Activated CD4-positive, alpha-beta memory T cell treated with anti-CD3 and anti-CD28 coated beads, Interleukin-2, amount 10 ng/mL, durations not matched to agents 7 days and 5 days (primary cell): ENCODE measurements at places on chromosomes 12 and 14. TPM values are rescaled to one million over a fixed set of nuclear protein-coding genes. Genes with fewer than 3 reads are reported as not detected.

- no peak for DNase-seq
- H3K27ac ChIP-seq, result no peak overlapping the region
- H3K4me1 ChIP-seq, result no peaks in the 10 kb centered on the region
- no peaks in the 10 kb centered on the region for H3K36me3 ChIP-seq
- H3K27me3 ChIP-seq, result no peaks in the 10 kb centered on the region
Observed at GRCh38 chr14:76098047-76098446, 53.7 kb upstream of the GPATCH2L start.

DNA sequence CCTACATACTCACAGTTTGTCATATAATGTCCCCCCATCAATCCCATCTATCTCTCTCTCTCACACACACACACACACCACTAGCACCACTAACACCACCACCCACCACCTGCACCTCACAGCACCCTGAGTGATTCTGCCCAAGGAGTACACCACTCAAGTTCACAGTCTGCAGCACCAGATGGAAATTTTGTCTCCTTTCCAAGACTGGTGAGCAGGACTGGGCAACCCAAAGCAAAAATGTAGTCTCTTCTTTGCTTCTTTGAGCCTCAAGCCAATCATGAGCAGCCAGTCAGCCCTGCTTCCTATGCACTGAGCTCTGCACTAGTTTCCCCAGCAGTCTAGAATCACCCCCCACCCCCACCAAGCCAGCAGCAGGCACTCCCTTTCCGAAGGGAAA, 15.0 kb upstream of the ARMH4 start:
- no peak overlapping the region for H3K27ac ChIP-seq
- no peak overlapping the region for H3K4me3 ChIP-seq
- peaks cover 7% of the 10 kb centered on the region for H3K4me1 ChIP-seq
- no peak for DNase-seq
- H3K27me3 ChIP-seq, result peaks cover 3% of the 10 kb centered on the region

DNA sequence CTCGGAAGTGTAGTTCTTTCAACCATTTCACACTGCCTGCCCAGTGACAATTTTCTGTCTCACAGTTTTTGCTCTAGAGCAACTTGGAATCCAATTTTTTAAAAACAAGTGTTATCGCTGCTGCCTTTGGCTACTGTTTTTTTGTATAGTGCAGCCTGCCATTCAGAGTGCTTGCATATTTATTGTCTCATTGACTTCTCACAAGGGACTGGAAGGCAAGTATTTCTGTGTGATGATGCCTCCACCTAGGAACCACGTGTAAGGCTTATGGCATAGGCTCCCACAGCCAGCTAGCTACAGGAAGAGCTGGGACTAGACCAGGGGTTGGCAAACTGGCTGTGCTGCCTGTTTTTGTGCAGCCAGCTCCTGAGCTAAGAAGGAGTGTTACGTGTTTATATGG, 903 bp downstream of the PARPBP start:
- DNase-seq, result no peak
- peak overlapping the region; percentile 91 for H3K27ac ChIP-seq
- peaks cover 40% of the 10 kb centered on the region for H3K36me3 ChIP-seq
- peak overlapping the region; percentile 91 for H3K4me3 ChIP-seq

DNA sequence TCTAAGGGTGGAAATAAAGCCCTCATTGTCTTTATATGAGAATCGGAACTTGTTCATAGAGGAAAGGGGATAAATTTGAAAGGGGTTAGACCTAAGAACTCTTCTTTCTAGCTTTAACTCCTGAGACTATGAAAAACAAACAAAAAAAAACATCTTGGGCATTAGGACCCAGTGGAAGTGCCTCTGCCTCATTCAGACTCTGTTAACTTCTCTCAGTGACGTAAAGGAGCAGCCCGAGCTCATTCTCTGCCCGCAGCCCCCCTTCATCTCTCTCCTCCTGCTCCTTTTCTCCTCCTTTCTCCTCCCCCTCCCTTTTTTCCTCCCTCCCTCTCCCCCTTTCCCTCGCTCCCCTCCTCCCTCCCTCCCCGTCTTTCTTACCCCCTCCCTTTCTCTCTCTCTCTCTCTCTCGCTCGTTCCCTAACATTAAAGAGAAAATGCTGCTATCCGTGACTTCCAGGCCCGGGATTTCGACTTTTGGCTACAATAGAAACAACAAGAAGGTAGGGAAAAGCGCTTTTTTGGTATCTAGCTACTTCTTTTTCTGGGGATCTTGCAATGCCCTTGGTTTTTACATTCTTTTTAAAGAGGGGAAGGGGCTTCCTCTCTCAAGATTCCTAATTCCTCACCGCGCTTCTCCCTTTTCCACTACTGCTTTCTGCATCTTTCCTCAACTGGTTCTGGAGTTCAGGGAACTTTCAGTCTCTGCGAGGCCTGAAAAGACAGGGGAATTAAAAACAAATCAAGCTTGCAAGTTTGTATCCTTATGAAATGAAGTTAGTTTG, at the start of gene RBMS2:
Gene RBMS2, plus strand, starts transcription at position 231 of the 782 bp plus-strand sequence. Its CDS starts 204 bp downstream, at position 435.
- H3K27me3 ChIP-seq, result no peaks in the 10 kb centered on the region
- peaks cover 25% of the 10 kb centered on the region for H3K4me1 ChIP-seq
- no peaks in the 10 kb centered on the region for H3K36me3 ChIP-seq
- peak within 1 kb of the TSS; percentile 14 for H3K27ac ChIP-seq
- peak; percentile 45 for DNase-seq
- peak within 1 kb of the TSS; percentile 56 for H3K4me3 ChIP-seq

ANO4 gene
- total RNA-seq, result not detected

GRCh38 chr12:131327521-131328488, 374.1 kb downstream of the ADGRD1 start:
- no peak for DNase-seq
- H3K27me3 ChIP-seq, result no peaks in the 10 kb centered on the region
- no peak overlapping the region for H3K4me3 ChIP-seq
- no peaks in the 10 kb centered on the region for H3K36me3 ChIP-seq
- H3K27ac ChIP-seq, result no peak overlapping the region
- no peaks in the 10 kb centered on the region for H3K4me1 ChIP-seq

- H3K27ac ChIP-seq, result no peak overlapping the region
- DNase-seq, result no peak
- H3K4me3 ChIP-seq, result no peak overlapping the region
- no peaks in the 10 kb centered on the region for H3K27me3 ChIP-seq
- H3K36me3 ChIP-seq, result no peaks in the 10 kb centered on the region
Observed at GRCh38 chr12:101231636-101232035, 21.6 kb upstream of the SLC5A8 start.

GRCh38 chr14:63647696-63648410, 6.2 kb upstream of the WDR89 start:
- peaks cover 28% of the 10 kb centered on the region for H3K4me1 ChIP-seq
- H3K27me3 ChIP-seq, result no peaks in the 10 kb centered on the region
- no peak overlapping the region for H3K4me3 ChIP-seq
- peaks cover 11% of the 10 kb centered on the region for H3K36me3 ChIP-seq
- DNase-seq, result no peak
- H3K27ac ChIP-seq, result no peak overlapping the region

DNA sequence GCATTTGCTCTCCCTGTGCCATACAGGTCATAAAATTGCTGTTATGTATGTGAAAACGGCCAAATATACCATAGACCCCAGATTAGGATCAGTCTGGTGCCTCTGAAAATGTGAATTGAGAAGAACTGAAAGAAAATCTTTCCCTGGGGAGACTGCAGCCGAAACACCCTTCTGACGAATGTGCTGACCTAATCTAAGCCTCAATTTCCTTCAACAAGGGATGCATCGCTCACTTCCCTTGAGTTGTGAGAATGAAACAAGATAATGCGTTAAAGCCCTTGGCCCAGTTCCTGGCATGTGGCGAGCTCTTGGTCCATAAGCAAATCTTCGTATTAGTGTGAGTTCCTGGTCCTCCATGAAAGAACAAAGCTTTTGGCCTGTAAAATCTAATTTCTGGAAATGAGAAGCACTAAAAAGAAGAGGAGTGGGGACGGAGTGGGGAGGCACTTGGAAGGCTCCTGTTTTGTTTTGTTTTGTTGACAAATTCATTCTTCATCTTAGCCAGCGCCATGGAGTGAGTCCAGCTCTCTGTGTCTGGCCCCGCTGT, 49.5 kb upstream of the RTRAF start:
- H3K4me1 ChIP-seq, result peaks cover 26% of the 10 kb centered on the region
- H3K4me3 ChIP-seq, result no peak overlapping the region
- no peak for DNase-seq
- H3K27ac ChIP-seq, result peak overlapping the region; percentile 8

GAPDH gene
- total RNA-seq, result 5,753 TPM

- DNase-seq, result no peak
- H3K4me3 ChIP-seq, result no peak overlapping the region
- H3K36me3 ChIP-seq, result no peaks in the 10 kb centered on the region
Observed at GRCh38 chr12:108363165-108363564, 24.1 kb upstream of the CMKLR1 start.

DNA sequence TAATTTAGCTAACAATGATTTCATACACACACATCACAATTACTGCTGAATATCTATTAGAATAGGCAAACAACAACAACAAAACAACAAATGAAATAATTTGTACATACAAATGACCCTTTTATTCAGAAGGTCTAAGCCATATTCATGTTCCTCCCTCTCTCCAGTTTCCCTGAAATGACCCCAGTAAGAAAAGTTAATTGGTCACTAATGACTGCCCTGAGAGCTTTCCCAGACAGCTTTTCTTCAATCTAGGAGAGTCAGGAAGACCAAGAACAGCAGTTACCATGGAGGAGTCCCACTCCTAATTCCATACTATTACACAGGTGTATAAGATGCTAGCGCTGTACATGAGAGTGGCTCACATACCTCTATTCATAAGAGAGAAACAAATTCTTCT, 121.2 kb upstream of the GRIP1 start:
- peaks cover 11% of the 10 kb centered on the region for H3K27me3 ChIP-seq
- no peak for DNase-seq
- H3K27ac ChIP-seq, result no peak overlapping the region
- no peaks in the 10 kb centered on the region for H3K36me3 ChIP-seq
- H3K4me1 ChIP-seq, result peaks cover 3% of the 10 kb centered on the region

GRCh38 chr12:27779920-27780611, at the start of the genes KLHL42 and MANSC4:
TSS of gene KLHL42 (plus strand) at chr12:27780233. CDS start at chr12:27780331, 98 bp downstream.
TSS of gene MANSC4 (minus strand) at chr12:27780236. CDS start at chr12:27771276, 8,960 bp downstream.
- H3K36me3 ChIP-seq, result peaks cover 6% of the 10 kb centered on the region
- peaks cover 17% of the 10 kb centered on the region for H3K27me3 ChIP-seq

- no peaks in the 10 kb centered on the region for H3K4me1 ChIP-seq
- H3K36me3 ChIP-seq, result peaks cover 58% of the 10 kb centered on the region
- DNase-seq, result no peak
- H3K27ac ChIP-seq, result no peak overlapping the region
Observed at GRCh38 chr12:122558745-122559641, 31.9 kb downstream of the KNTC1 start.

DNA sequence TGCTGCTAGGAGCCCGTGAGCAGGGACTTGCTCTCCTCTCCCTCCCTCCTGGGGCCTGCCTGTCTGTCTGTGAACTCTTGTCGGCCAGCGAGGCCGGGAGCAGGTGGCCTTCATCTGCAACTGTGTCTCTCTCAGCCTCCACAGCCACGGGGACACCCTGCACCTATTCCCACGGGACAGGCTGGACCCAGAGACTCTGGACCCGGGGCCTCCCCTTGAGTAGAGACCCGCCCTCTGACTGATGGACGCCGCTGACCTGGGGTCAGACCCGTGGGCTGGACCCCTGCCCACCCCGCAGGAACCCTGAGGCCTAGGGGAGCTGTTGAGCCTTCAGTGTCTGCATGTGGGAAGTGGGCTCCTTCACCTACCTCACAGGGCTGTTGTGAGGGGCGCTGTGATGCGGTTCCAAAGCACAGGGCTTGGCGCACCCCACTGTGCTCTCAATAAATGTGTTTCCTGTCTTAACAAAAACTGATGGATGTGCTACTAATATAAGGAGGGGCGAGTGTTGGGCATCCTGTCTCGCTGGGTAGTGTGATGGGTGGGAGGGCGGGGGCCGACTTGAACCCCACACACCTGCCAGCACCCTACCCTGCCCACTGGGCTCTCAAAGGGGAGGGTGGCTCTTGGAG, 34.8 kb downstream of the MEG3 start:
- no peaks in the 10 kb centered on the region for H3K36me3 ChIP-seq
- H3K4me3 ChIP-seq, result no peak overlapping the region
- no peaks in the 10 kb centered on the region for H3K4me1 ChIP-seq
- H3K27me3 ChIP-seq, result no peaks in the 10 kb centered on the region

DNA sequence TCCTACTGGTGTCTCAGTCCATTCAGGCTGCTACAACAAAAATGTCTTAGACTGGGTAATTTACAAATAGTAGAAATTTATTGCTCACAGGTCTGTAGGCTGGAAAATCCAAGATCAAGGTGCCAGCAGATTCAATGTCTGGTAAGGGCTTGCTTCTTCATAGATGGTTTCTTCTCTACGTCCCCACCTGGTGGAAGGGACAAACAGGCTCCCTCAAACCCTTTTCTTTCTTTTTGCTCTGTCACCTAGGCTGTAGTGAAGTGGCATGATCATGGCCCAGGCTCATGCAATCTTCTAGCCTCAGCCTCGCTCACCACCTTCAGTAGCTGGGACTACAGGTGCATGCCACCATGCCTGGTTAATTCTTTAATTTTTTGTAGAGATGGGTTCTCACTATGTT, 106.8 kb upstream of the RPH3A start:
- no peak for DNase-seq
- no peak overlapping the region for H3K27ac ChIP-seq
- H3K27me3 ChIP-seq, result peaks cover 30% of the 10 kb centered on the region
- H3K4me1 ChIP-seq, result no peaks in the 10 kb centered on the region
- no peaks in the 10 kb centered on the region for H3K36me3 ChIP-seq

RNASE12 gene
- not detected for total RNA-seq

TPI1 gene
- 1,228 TPM for total RNA-seq

- H3K4me1 ChIP-seq, result peaks cover 75% of the 10 kb centered on the region
- DNase-seq, result no peak
- no peaks in the 10 kb centered on the region for H3K27me3 ChIP-seq
- H3K27ac ChIP-seq, result peak overlapping the region; percentile 96
Observed at GRCh38 chr14:101813833-101814232, 52.3 kb downstream of the PPP2R5C start.

GRCh38 chr12:19263672-19264071, 134.1 kb downstream of the PLEKHA5 start:
- H3K27ac ChIP-seq, result no peak overlapping the region
- no peak for DNase-seq
- H3K27me3 ChIP-seq, result no peaks in the 10 kb centered on the region

DNA sequence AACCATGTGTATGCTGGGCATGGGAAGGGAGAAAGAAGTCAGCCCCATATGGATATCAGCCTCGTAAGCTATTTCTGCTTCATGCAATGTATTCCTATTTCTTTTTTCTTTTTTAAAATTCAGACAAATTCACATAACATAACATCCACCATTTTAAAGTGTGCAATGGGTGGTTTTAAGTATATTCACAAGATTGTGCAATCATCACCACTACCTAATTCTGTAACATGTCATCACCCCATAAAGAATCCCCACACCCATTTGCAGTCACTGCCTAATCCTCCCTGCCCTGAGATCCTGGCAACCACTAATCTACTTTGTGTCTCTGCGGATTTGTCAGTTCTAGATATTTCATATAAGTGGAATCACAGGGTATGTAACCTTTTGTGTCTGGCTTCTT, 9.5 kb downstream of the POMT2 start:
- H3K4me1 ChIP-seq, result peaks cover 13% of the 10 kb centered on the region
- H3K27me3 ChIP-seq, result no peaks in the 10 kb centered on the region
- no peaks in the 10 kb centered on the region for H3K36me3 ChIP-seq

CNTN1 gene
- total RNA-seq, result not detected

FBLN5 gene
- total RNA-seq, result 2.5 TPM

- H3K4me3 ChIP-seq, result no peak overlapping the region
- peaks cover 60% of the 10 kb centered on the region for H3K27me3 ChIP-seq
- peaks cover 4% of the 10 kb centered on the region for H3K4me1 ChIP-seq
Observed at GRCh38 chr12:62629413-62629812, 162.8 kb downstream of the MON2 start.

B4GALNT1 gene
- 1.8 TPM for total RNA-seq

GRCh38 chr14:55689981-55690871, 110.2 kb downstream of the KTN1 start:
- no peaks in the 10 kb centered on the region for H3K27me3 ChIP-seq
- no peak overlapping the region for H3K27ac ChIP-seq
- no peak for DNase-seq
- H3K4me1 ChIP-seq, result peaks cover 7% of the 10 kb centered on the region
- no peak overlapping the region for H3K4me3 ChIP-seq
- peaks cover 10% of the 10 kb centered on the region for H3K36me3 ChIP-seq
